ENCODE measurements at places on chromosomes 1 and 21. TPM values are rescaled to one million over a fixed set of nuclear protein-coding genes. Genes with fewer than 3 reads are reported as not detected.

DNA sequence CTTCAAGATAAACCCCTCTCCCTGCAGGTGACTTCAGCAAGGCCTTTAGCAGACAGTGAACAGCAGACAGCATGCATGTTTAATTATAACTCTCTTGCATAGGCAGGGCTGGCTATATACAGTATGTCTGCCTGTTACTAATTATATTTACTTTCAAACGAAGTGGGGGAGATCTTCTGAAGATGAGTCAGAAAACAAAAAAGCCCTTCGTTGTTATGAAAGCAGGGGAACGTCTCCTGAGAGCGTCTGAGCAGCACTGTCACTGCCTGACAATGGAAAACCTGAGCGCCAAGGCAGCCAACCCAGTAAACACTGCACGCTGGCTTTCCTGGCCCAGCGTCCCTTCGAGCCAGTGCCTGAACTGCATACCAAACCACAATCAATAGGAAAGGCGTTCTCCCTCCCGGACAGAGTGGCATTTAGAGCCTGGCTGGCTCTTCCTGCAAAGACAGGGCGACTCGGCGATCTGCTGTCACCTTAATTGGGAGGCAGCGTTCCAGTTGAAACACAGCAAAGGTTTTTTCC is 54.1 kb downstream of the TOMM20 start:
- no peaks in the 10 kb centered on the region for H3K36me3 ChIP-seq
- no peak for DNase-seq
- H3K4me3 ChIP-seq, result no peak overlapping the region
- H3K27me3 ChIP-seq, result no peaks in the 10 kb centered on the region
- peaks cover 27% of the 10 kb centered on the region for H3K4me1 ChIP-seq

GRCh38 chr1:113353580-113353979 is 36.7 kb upstream of the MAGI3 start:
- no peaks in the 10 kb centered on the region for H3K4me1 ChIP-seq
- no peak for DNase-seq

- peaks cover 12% of the 10 kb centered on the region for H3K4me1 ChIP-seq
- no peak overlapping the region for H3K4me3 ChIP-seq
- peak overlapping the region; percentile 63 for H3K27ac ChIP-seq
- peaks cover 11% of the 10 kb centered on the region for H3K36me3 ChIP-seq
- DNase-seq, result no peak
These were observed 34.8 kb downstream of the ANKRD13C start for GRCh38 chr1:70319750-70320149.

DNA sequence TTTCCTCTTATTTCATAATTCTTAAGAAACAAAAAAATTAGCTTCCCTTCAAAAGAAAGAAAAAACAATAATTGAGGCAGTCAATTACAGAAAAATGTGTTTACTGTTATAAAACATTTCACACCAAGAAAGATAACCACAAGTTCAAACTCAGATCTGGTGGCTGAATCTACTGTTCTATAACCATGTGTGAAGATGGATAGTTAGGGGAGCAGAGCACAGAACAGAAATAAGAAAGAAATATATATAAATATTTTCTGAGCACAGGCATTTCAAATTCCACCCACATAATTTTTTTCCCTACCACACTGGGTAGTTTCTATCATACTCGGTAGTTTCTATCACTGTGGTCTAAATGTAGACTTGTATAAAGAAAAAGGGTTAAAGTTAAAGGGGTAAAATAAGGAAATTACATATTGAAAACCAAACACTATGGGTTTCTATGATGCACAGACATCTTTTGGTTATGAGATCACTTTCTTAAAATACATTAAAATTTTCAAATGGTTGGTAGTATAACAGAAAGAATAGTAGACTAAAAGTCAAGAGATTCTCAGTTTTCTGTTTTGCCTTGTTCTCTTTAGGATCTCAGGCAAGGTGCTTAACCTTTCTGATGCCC is 10.8 kb downstream of the LYST start:
- no peak overlapping the region for H3K4me3 ChIP-seq
- no peak overlapping the region for H3K27ac ChIP-seq
- peaks cover 9% of the 10 kb centered on the region for H3K4me1 ChIP-seq

- no peaks in the 10 kb centered on the region for H3K27me3 ChIP-seq
- DNase-seq, result no peak
- peaks cover 39% of the 10 kb centered on the region for H3K4me1 ChIP-seq
- no peaks in the 10 kb centered on the region for H3K36me3 ChIP-seq
- no peak overlapping the region for H3K27ac ChIP-seq
- no peak overlapping the region for H3K4me3 ChIP-seq
These were observed 62.5 kb upstream of the EFHD2 start for GRCh38 chr1:15347182-15347581.

DNA sequence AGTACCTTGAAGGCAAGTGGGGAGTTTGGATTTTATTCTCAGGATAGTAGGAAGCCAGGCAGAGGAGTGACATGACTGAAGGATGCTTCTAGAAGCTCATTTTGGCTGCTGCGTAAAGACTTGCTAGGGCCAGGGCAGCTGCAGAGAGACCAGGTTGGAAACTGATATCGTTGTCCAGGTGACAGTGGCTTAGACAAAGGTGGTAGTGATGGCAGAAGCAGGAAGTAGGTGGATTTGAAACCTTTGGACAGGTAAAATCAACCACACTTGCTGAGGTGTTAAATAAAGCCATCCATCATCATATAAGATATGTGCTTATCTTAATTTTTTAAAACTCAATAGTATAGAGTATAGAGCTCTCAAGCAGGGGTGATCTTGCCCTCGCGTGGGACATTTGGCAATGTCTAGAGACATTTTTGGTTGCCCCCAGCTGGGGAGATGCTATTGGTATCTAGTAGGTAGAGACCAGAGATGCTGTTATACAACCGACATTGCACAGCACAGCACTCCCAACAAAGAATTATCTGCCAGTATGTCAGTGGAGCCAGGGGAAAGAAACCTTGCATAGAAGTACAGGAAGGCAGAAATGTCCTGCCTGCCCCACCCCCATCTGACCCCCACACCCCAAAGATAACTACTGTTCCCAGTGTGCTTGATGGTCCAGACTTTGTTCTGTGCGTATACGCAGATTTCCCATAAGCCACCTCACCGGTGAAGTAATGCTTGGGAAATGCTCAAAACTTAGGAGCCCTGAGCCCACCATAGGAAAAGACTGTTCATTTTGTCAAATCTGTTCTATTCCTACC is 31.1 kb downstream of the TMEM51 start:
- DNase-seq, result no peak
- H3K4me1 ChIP-seq, result peaks cover 8% of the 10 kb centered on the region
- H3K4me3 ChIP-seq, result no peak overlapping the region
- peaks cover 13% of the 10 kb centered on the region for H3K27me3 ChIP-seq
- no peaks in the 10 kb centered on the region for H3K36me3 ChIP-seq
- H3K27ac ChIP-seq, result no peak overlapping the region

GRCh38 chr1:229130028-229130668 is 140.8 kb upstream of the RAB4A start:
- no peak overlapping the region for H3K27ac ChIP-seq
- peaks cover 8% of the 10 kb centered on the region for H3K4me1 ChIP-seq
- DNase-seq, result no peak
- peaks cover 56% of the 10 kb centered on the region for H3K27me3 ChIP-seq
- H3K4me3 ChIP-seq, result no peak overlapping the region

DNA sequence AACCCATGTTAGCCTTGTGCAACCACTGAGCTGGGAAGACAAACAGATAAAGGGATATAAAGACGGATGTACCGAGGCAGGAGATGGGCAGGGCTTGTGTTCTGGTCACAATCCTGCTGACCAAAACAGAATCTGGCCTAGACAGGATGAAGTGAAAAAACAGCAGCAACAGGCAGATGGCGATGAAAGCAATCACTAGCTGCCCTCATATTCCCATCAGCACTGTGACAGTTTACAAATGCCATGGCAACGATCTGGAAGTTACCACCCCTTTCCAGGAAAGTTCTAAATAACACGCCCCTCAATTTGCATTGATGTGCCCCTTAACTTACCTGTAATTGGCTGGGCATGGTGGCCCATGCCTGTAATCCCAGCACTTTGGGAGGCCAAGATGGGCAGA is 40.6 kb upstream of the CD46 start:
- DNase-seq, result no peak
- H3K27me3 ChIP-seq, result peaks cover 6% of the 10 kb centered on the region
- H3K27ac ChIP-seq, result no peak overlapping the region

DNA sequence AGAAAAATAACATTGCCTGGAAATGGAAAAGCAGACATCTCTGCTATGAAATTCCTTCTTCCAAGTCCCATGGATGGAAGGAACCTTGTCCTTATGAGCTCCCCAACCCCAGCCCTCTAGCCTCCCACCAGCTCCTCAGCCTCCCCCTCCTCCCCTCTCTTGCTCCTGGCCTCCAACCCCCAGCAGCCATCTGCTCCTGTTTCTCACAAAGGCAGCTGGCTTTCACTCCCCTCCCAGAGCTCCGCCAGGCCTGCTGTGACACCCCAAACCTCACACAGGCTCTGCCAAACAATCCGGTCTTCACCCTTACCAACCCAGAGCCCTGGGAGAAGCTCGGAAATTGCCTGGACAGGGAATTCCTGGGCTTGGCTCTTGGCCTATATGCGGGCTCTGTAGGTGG is 69.2 kb downstream of the KLHDC7A start:
- H3K36me3 ChIP-seq, result no peaks in the 10 kb centered on the region
- H3K4me3 ChIP-seq, result no peak overlapping the region
- peaks cover 4% of the 10 kb centered on the region for H3K27me3 ChIP-seq

- no peak overlapping the region for H3K27ac ChIP-seq
- H3K27me3 ChIP-seq, result no peaks in the 10 kb centered on the region
- no peaks in the 10 kb centered on the region for H3K36me3 ChIP-seq
- peaks cover 4% of the 10 kb centered on the region for H3K4me1 ChIP-seq
- no peak for DNase-seq
- H3K4me3 ChIP-seq, result no peak overlapping the region
These were observed 333.6 kb upstream of the RUNX1 start for GRCh38 chr21:35382696-35383095.

DNA sequence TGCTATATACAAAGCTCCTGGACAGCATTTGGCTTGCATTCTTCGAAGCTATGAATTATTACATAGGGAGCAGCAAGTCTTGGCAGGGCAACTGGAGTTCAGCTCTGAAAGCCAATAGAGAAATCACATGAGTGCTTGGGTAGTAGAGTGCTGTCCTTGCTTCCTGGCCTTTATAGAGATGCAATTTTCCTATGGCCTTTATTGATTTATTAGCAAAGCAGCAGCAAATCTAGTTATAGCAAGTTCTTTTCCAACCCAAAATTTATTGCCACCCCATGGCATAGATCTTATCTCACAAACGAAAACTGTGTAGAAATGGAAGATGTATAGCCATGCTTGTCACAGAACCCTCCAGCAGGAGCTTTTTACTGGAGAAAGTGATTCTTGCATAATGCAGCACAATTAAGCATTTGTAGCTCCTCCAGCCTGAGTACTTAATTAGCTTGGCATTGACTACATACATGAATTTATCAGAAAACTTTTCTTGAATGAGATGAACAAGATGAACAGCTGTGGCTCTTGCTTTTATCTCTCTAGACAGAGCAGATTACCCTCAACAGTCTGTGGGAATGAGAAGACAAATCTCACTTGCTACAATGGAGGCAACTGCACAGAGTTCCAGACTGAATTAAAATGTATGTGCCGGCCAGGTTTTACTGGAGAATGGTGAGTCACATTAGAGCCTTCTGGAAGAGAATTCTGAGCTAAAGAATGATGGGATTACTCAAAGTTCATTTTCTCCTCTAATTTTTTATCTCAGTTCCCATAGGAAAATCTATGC is 170.1 kb downstream of the CRB1 start:
- no peak overlapping the region for H3K4me3 ChIP-seq
- H3K27me3 ChIP-seq, result peaks cover 4% of the 10 kb centered on the region
- no peak for DNase-seq
- H3K27ac ChIP-seq, result no peak overlapping the region

DNA sequence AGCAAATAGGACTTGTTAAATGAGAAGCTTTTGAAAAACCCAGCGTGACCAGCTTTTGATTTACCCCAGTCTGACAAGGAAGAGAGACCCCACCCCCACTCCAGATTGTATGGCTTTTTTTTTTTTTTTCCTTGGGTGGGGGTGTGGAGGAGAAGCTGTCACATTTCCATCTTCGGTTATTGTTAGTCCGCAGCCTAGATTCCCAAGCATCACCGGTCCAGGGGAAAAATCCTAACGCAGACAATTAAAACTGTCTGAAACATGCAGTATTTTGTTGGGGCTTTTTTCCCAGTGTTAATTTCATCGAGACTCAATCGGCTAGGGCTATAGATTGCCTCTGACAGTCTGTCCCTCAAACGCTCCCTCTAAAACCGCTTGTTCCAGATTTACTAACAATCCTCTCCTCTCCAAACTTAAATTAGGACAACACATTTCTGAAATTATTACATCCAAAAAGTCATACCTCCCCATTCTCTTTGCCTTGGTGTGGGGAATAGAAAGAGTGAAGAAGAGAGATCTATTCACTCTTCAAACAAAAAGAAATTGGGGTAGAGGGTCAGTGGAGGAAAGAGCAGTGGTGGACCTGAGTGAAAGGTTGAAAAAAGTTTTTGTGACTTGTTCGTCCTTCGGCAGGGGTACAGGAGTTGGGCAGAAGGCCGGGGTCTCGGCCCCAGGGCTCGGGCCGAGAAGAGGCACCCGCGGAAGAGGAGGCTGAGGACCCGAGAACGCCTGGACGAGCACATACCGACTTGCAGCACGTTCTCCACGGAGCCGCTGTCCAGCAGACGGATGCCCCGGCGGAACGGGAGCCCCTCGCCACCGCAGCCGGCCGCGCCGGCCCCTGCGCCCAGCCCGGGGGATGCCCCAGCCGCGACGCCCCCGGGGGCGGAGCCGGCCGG is 1.1 kb downstream of the ZSWIM5 start:
- no peak for DNase-seq
- H3K27me3 ChIP-seq, result peaks cover 74% of the 10 kb centered on the region
- no peak overlapping the region for H3K27ac ChIP-seq
- peaks cover 13% of the 10 kb centered on the region for H3K4me1 ChIP-seq
- H3K4me3 ChIP-seq, result peak overlapping the region; percentile 81

GRCh38 chr1:212229654-212230053 is 55.6 kb upstream of the PPP2R5A start:
- no peak for DNase-seq
- peaks cover 13% of the 10 kb centered on the region for H3K27me3 ChIP-seq
- H3K4me3 ChIP-seq, result no peak overlapping the region
- no peaks in the 10 kb centered on the region for H3K36me3 ChIP-seq
- peaks cover 12% of the 10 kb centered on the region for H3K4me1 ChIP-seq

GRCh38 chr1:44784094-44785028 is 3.6 kb downstream of the BEST4 start:
- H3K4me1 ChIP-seq, result peaks cover 27% of the 10 kb centered on the region
- no peak for DNase-seq
- H3K36me3 ChIP-seq, result peaks cover 24% of the 10 kb centered on the region
- no peak overlapping the region for H3K4me3 ChIP-seq

GRCh38 chr21:34743831-34744230 is 75.0 kb downstream of the CLIC6 start:
- H3K4me1 ChIP-seq, result peaks cover 9% of the 10 kb centered on the region
- H3K4me3 ChIP-seq, result no peak overlapping the region
- no peaks in the 10 kb centered on the region for H3K36me3 ChIP-seq
- no peak overlapping the region for H3K27ac ChIP-seq

- no peak for DNase-seq
- no peak overlapping the region for H3K27ac ChIP-seq
- H3K4me3 ChIP-seq, result no peak overlapping the region
- H3K27me3 ChIP-seq, result no peaks in the 10 kb centered on the region
- H3K36me3 ChIP-seq, result no peaks in the 10 kb centered on the region
These were observed 475.0 kb upstream of the B3GALT2 start for GRCh38 chr1:193661385-193661784.

The PLA2G2D gene
- total RNA-seq, result not detected

The INTS7 gene
- 17.5 TPM for total RNA-seq

The GBP5 gene
- total RNA-seq, result not detected

The FAM78B gene
- total RNA-seq, result 0.51 TPM

The MANEAL gene
- total RNA-seq, result 5.2 TPM

The PPIH gene
- 26.7 TPM for total RNA-seq

The SHE gene
- not detected for total RNA-seq
